ENCODE measurements at places on chromosomes 3 and 15.

GRCh38 chr3:139119331-139120025, 74.8 kb upstream of the PRR23C start:
- DNase-seq = no peak

DNA sequence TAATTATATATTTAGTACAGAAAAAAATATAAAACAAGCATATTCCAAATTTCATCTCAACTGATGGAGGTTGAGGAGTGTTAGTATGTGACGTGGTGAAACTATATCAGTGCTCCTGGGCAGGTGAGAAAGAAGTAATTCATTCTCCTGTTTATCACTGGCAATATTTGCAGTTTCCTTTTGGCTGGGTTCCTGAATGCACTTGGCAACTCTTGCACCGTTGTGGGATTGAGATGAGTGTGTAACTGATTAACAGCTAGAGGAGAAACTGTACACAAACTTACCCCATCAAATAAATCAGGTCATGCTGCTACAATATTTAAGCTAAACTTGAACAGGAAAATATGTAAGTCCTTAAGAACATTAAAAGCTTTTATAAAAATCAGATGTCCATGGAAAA, 2.1 kb upstream of the ATP13A4 start:
- no peak for DNase-seq

GRCh38 chr15:81002009-81002330, 1.2 kb downstream of the TLNRD1 start:
- no peak for DNase-seq

DNA sequence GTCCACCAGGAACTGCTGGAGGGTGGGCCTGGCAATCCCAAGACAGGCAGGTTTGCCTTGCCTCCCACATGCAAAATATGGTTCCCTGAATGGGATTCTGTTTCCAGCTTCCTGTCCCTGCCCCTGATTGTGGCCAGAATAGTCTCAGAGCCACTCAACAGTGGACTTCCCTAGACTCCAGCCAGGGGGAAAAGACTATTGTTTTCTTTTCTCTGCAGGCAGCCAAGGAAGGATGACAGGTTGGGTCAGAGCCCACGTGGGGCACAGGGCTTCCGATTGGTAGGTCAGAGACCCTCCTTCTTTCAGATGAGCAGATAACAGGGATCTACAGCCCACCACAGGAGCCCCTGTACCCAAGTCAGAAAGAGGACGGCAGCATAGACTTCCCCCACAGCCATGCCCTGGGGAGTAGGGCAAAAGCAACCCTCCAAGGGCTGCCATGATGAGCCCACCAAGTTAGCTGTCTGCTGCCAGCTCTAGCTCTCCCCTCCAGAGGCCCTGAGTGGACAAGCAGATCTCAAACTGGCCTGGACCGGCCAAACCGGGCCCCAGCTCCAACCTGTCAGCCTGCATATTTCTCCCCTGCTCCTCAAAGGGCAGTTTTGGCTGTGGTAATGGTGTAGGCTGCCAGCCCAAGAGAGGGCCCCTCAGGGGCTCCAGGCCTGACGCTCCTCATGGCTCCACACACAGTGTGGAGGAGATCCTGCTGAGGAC, 6.4 kb downstream of the TLR9 start:
- DNase-seq = no peak

- DNase-seq = no peak
These were observed 8.6 kb downstream of the MAP3K13 start for GRCh38 chr3:185371306-185372074.

DNA sequence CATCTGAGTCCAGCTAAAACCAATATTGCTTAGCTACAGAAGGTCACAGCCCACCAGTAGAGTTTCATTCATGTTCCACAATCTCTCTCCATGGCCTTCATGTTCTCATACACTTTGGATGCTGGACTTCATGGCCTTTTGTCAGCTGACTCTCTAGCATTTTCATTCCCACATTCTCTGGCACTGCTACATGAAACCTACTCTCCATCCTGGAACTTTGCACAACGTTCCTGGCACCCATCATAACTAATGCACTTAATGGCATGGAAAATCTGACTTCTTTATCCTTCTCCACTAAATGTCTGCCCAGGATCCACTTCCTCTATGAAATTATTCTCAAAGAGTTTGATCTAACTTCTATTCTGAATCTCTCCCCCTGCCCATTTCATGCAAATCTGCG, 56.9 kb downstream of the SLC9A9 start:
- no peak for DNase-seq

DNA sequence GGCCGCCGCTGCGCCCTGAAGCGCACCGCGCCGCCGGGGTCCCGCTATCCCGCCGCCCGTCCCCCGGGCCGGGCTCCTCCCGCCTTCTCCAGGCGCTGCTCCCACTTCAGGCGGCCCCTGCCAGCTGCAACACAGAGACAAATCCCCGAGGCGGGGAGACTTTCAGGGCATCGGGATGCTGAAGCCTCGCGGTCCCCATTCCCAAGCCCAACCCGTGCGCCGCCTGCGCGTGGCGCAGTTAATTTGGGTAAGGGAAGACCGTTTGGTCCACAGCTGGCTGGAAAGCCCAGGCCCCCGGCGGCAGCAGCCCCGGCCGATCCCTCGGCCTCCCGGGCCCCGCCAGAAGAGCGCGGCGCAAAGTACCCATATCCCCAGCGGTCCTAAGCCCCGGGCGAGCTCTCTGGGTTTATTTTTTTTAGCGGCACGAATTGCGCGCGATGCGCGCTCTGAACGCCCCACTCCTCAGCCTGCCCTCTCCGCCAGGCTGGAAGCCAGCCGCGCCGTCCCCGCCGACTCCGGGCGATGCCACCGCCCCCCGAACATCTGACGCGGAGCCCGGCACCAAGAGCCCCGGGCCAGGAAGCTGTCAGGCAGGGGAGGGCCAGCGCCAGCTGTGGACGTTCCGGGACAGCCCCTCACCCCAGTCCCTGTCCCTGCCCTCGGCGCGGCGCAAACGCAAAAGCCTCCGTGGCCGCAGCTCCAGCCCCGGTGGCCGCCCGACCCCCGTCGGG, 517 bp downstream of the FBN1 start:
- DNase-seq = no peak

- DNase-seq = peak; percentile 50
These were observed at the start of gene VWA5B2 for GRCh38 chr3:184229394-184230080. VWA5B2 (plus strand) TSS chr3:184229585; CDS start chr3:184230529, 944 bp downstream.

- no peak for DNase-seq
These were observed 148.4 kb upstream of the TLE3 start for GRCh38 chr15:70245932-70246622.

DNA sequence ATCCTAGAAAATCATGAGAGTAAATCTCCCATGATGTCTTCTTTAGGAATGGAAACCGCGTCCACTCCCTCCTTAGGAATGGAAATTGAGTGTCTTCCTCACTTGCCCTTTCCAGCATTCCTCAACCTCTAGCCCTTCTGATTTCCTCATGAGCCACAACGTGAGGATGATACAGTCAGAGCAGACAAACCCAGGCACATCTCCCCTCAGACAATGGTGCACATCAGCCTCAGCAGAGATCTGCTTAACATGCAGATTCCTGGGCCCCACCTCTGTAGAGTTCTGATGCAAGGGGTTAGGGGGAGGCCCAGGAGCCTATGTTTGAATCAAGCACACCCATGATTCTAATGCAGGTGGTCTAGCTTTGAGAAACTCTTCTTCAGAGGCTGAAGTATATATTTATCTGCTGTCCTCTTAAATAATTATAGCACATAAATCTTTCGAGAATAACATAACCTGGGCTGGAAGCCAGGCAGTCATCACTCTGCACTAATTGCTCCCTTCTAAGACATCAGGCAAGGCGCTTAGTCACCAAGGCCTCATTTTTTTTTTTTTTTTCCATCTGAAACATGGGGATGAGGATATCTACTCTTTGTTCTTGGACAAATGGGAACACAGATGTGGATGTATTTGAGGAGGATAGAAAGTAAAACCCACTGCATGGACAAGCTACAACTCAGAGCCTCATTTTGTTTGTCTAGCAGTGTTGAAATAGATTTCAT, 81.7 kb downstream of the PRICKLE2 start:
- DNase-seq = no peak

GRCh38 chr3:65884071-65884470, 154.6 kb downstream of the MAGI1 start:
- no peak for DNase-seq

DNA sequence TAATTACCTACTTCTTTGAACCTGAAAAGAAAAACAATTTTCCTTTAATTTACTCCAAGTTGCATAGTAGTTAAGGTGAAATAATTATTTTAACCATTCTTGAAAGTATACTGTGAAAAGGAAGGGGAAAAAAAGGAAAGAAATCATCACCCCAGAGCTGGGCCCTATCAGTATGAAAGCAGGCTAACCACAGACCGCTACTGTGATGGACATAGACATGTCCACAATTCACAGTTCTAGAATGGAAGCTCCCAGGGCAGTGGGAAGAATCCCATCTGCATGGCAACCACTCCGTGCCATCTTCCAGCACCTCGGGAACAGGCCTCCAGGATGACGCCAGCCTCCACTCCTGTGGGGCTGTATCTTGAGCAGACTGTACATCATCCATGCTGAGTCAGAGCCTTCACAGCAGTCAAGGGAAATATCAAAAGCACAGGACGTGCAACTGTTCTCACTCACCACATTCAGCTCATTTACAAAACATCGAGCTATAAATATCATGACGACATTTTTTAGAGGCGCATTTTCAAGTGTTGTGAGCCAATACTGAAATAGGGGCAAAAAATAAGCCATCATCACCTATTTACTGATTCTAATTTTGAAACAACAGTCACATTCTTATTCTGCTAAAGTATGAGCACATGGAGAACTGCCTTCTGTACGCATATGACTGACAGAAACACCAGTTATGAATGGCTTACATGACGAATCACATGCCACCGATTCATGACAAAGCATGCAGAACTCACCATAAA, 119.7 kb downstream of the SNRK start:
- no peak for DNase-seq

DNA sequence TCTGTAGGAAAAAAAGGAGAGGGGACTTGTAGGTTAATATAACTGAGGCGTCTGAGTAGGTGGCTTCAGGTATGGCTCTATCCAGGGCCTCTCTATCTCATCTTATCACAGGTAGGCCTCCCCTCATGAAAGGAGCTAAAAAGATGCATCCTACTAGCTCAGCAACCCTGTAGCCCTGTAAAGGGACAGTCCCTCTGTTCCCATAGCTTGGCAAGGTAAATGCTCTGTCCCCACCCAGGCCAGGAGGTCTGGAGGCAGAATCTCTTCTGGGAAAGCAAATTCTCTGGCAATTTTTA, 135.2 kb downstream of the CHSY1 start:
- no peak for DNase-seq

DNA sequence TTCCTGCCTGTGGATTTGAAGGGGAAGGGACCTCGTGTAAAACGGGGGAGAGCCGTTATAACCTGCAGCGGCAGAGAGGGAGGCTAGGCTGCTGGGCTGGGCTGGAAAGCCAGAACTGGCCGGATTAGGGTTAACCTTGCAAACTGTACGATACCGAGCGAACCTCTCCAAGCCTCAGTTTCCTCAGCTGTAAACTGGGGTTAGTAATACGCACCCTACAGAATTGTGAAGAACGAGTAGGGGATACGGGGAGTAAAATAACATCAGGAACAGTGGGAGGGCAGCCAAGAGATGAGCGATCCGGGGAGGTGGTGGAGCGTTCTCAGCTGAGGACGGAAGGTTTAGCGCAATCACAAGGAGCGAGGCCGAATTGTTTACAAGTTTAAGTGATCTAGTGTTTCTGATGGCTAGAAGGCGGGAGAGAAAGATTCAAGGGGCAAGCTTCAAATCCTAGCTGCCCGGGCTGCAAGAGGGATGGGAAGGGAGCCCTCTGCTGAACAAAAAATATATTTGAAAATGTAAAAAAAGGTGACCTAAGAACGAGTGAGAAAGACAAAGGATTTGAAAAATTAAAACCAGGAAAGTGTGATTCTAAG, 768 bp upstream of the SEMA5B start:
- no peak for DNase-seq

DNA sequence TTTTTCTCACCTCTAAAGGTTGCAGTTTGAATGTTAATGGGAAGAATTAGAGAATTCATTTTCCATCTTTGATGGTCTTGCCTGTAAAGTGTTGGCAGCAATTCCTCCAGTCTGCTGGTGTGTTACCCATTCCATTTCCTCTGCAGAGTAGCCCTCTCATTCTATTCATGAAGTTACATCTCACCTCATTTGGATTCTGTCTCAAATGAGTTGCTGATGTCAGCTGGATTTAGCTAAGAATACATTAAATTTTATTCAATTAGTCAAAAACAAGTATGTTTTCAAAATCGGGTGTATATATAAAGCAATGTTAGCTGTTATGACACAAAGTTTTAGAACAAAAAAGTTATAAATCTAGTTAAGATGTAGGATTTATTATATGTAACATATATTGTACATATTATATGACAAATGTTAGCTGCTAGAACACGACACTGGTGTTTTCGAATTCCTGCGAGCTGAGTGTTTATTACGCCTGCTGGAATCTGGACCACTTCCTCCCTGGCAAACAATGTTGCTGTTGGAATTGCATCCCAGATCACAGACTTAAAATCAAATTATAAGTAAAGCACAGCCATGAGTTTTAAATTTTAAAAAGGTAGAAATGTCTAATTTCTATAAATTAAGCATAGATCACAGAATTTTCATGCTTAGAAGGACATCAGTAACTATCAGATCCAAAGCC, 516.2 kb downstream of the OCA2 start:
- DNase-seq = no peak

GRCh38 chr3:196202516-196202970, 8.7 kb downstream of the ZDHHC19 start:
- no peak for DNase-seq

Measured in stimulated activated CD4-positive, alpha-beta T cell treated with anti-CD3 and anti-CD28 coated beads, Interleukin-2, amount 100 ng/mL, for 4 hours (primary cell).